ENCODE measurements at places on chromosomes 11 and 22. TPM values are rescaled to one million over a fixed set of nuclear protein-coding genes. Genes with fewer than 3 reads are reported as not detected.

GRCh38 chr11:58505849-58506248 lies 2.1 kb downstream of the OR5B21 start:
- no peak for DNase-seq

DNA sequence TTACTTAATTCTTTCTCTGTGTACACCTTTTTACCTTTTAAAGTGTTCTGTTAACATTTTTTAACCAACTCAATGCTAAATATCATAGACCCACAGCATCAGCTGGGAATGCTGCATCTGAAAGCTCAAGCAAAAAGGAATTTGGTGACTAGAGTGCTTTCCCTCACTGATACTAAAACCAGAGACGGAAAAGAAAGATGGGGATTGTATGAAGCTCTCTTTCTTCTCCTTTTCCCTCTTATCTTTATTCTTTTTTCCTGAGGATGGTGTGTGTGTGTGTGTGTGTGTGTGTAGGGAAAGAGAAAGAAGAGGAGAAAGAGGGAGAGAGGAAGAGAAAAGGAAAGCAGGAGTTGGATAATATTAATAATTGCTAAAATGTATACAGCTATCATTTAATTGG lies 4.1 kb upstream of the SIK2 start:
- no peak for DNase-seq

GRCh38 chr11:77054084-77054483 lies 12.7 kb upstream of the CAPN5 start:
- no peak for DNase-seq

- DNase-seq: no peak
Measured at GRCh38 chr11:122375687-122376399, 259.8 kb upstream of the BLID start.

GRCh38 chr11:74009675-74010305 lies 905 bp upstream of the UCP3 start:
- DNase-seq: no peak

GRCh38 chr11:9796854-9797253 lies 133.0 kb downstream of the SWAP70 start:
- no peak for DNase-seq

The DDX25 gene
- total RNA-seq: 0.14 TPM

The PIK3IP1 gene
- total RNA-seq: 11.1 TPM

The CTSW gene
- total RNA-seq: 0.49 TPM

The OR51I2 gene
- total RNA-seq: not detected

Measured in left ventricle myocardium inferior (tissue), 1 donor.